ENCODE measurements at places on chromosomes 3 and 15.

DNA sequence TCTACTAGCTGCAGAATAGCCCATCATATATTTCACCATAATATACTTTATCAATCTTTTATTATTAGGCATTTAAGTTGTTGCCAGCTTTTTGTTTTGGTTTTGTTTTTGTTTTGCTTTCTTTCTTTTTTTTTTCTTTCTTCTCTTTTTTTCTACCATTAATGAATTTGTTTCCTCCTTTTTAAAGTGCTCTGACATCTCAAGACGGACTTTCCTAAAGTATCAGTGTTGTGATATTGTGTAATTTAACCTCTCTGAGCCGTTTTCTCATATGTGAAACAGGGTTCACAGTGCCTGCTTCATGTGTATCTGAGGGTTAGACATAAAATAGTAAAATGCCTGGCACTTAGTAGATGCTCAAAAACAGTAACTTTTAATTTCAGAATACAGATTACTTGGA lies 109.5 kb upstream of the IL12A start:
- DNase-seq: no peak

GRCh38 chr3:88101142-88101541 lies 42.1 kb downstream of the ZNF654 start:
- no peak for DNase-seq

DNA sequence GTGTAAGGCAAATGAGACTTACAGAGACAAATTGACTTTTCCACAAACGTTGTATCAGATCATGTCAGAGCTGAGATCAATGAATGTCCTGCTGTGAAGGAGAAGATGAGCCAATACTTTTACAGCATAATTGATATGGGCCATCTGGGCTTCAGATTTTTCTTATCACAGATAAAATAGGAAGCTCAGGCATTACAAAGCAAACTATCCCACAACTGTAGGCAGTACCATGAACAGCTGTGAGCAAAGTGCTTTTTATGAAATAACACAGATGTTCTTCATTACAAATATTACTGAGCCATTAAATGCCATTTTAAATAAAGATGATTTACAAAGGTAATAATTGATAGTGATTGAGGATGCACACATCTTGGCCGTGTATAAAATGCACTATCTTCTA lies 852.3 kb downstream of the OTOL1 start:
- no peak for DNase-seq

DNA sequence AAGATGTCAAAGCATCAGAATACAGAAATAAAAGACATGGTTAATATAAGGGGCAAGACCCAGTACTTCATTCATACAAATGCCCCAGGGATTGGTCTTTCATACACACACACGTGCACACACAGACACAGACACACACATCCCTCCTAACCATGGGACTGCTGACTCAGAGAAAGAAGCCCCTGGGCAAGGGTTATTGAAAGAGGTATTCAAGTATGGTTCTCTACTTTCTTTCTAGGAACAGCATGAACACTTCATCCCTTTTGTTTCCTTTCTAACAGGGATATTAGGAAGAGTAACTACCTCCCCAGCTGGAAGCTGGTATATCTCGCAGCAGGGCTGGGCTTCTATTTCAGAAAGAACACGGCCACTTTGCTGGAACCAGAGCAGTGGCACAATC lies 33.2 kb upstream of the ZFAND6 start:
- DNase-seq: no peak

DNA sequence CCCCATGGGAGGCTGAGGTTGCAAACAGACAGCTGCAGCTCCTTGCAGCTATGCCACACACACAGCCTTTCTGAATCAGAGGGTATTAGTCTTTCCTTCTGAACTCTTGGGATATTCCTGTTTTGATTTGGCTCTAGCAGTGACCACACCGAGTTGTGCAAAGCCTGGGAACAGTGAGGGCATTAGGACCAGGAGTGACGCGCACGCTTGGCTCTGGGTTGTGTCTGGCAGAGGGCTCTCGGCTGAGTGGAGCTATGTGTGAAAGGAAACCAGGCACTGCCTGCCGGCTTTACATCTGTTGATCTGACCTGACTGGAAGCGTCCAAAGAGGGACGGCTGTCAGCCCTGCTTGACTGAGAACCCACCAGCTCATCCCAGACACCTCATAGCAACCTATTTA lies at the start of gene GALNT15:
Gene GALNT15, plus strand, starts transcription at position 292 of the 400 bp plus-strand sequence. CDS start 472 bp downstream, outside the sequence.
- no peak for DNase-seq

DNA sequence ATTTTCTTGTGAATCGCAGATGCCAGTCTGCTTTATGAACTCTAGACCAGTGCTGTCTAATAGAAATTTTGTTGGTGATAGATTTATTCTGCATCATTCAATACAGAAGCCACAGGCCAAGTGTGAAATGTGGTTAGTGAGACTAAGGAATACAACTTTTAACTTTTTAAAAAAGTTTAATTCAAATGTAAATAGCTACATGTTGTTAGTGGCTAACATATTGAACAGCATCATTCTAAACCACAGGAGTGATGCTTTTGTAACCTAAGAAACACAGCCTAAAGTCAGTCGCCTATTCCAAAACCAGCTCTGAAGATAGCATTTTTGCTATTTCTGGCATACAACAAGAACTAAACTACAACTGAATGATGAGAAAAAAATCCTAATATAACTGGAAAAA lies 164.8 kb upstream of the CBLB start:
- DNase-seq: no peak

GRCh38 chr15:72304596-72304995 lies 15.4 kb downstream of the CELF6 start:
- no peak for DNase-seq

GRCh38 chr3:24503616-24504113 lies 9.0 kb upstream of the THRB start:
- DNase-seq: no peak

DNA sequence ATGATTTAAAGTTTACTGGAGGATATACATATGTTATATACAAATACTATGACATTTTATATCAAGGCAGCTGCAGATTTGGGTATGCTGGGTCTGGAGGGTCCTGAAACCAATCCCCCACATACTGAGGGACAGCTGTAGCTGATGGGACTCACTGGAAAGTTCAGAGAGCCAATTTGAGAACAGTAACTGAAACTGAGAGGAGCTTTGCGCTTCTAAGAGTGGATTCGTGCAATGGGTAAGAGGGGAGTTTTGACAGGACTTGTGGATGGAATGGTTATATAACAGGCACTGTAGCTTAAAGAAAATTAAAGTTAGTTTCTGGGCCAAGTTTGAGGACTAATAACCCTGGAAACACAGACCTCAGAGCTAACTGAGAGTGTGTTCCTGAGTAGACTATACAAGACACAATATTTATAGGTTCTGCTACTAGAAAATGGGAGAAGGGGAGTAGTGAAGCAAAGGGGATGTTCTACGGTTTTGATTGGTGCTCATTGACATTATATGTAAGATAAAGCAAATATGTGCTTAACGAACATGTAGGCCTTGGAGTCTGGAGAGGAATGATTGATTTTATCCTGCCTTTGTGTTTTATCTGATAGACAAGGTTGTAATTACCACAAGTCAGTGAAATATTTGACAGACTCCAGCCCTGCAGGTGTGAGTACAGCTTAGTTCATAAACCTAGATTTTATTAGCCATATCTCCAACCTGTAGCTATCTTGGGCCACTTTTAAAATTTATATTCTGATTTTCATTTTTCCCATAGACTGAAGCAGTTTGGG lies 4.8 kb upstream of the ZMAT3 start:
- DNase-seq: no peak

- no peak for DNase-seq
Measured at GRCh38 chr15:69691307-69692015, 238.8 kb downstream of the RPLP1 start.

Data from trophoblast cell (in vitro differentiated cells and primary cell).